A549 treated with DMSO at 1 μM for 4 hours (cell line): ENCODE measurements at places on chromosomes 12 and 14. TPM values are rescaled to one million over a fixed set of nuclear protein-coding genes. Genes with fewer than 3 reads are reported as not detected.

Gene GLT8D2
- 0.22 to 0.37 TPM (median 0.29 TPM) in 4 of 5 replicates, not detected in the other for total RNA-seq

Gene SUOX
- 7.8 to 10.5 TPM (median 9.3 TPM) in 5 replicates for total RNA-seq

Gene NEUROD4
- not detected in 5 replicates for total RNA-seq

Gene NCAPD2
- total RNA-seq: 66.6 to 79.8 TPM (median 73.5 TPM) in 5 replicates

Gene OTX2
- not detected in 5 replicates for total RNA-seq

Gene ANP32D
- not detected in 5 replicates for total RNA-seq

Gene PTGDR
- total RNA-seq: not detected in 5 replicates

Gene KIF5A
- total RNA-seq: 0.18 to 0.30 TPM (median 0.21 TPM) in 5 replicates

Gene C12orf43
- 24.1 to 26.6 TPM (median 24.9 TPM) in 5 replicates for total RNA-seq

Gene TNFAIP2
- total RNA-seq: 352 to 444 TPM (median 429 TPM) in 5 replicates

Gene KRT2
- 0.04 TPM in 1 of 5 replicates, not detected in the others for total RNA-seq

Gene TBX3
- total RNA-seq: 17.2 to 23.7 TPM (median 21.5 TPM) in 5 replicates

Gene BHLHE41
- total RNA-seq: 0.63 to 1.9 TPM (median 1.2 TPM) in 5 replicates

Gene IL31
- not detected in 5 replicates for total RNA-seq

Gene KRT3
- total RNA-seq: 0.05 to 0.07 TPM (median 0.05 TPM) in 3 of 5 replicates, not detected in the others

Gene HOXC12
- total RNA-seq: not detected in 5 replicates

Gene TMPRSS12
- total RNA-seq: not detected in 5 replicates

Gene FAM181A
- total RNA-seq: not detected in 5 replicates

Gene STAT6
- 43.8 to 56.6 TPM (median 55.8 TPM) in 5 replicates for total RNA-seq

Gene INHBC
- not detected in 5 replicates for total RNA-seq

Gene SPX
- 1.5 to 3.4 TPM (median 2.3 TPM) in 5 replicates for total RNA-seq

Gene ADAMTS20
- not detected in 5 replicates for total RNA-seq

Gene PELI2
- 0.83 to 1.7 TPM (median 1.3 TPM) in 5 replicates for total RNA-seq

Gene OR4K2
- total RNA-seq: not detected in 5 replicates

Gene CMTM5
- not detected in 5 replicates for total RNA-seq

Gene IFNG
- total RNA-seq: not detected in 5 replicates

Gene C12orf50
- 0.07 to 0.10 TPM (median 0.08 TPM) in 4 of 5 replicates, not detected in the other for total RNA-seq

Gene HOXC6
- total RNA-seq: 4.5 to 5.5 TPM (median 5.0 TPM) in 5 replicates

Gene SERPINA9
- total RNA-seq: 0.13 to 0.15 TPM in 2 of 5 replicates, not detected in the others

Gene RNASE2
- total RNA-seq: not detected in 5 replicates

Gene TGM1
- 0.60 to 1.1 TPM (median 0.83 TPM) in 5 replicates for total RNA-seq

Gene PPM1H
- 7.7 to 9.4 TPM (median 8.6 TPM) in 5 replicates for total RNA-seq

Gene IL22
- not detected in 5 replicates for total RNA-seq

Gene KRT7
- total RNA-seq: 3,808 to 4,352 TPM (median 4,043 TPM) in 5 replicates

Gene HNRNPC
- 834 to 993 TPM (median 864 TPM) in 5 replicates for total RNA-seq

Gene GNB3
- 1.9 to 2.8 TPM (median 1.9 TPM) in 5 replicates for total RNA-seq
